Mesothelial cell of epicardium (in vitro differentiated cells): ENCODE measurements at places on chromosomes 3 and 15. TPM values are rescaled to one million over a fixed set of nuclear protein-coding genes. Genes with fewer than 3 reads are reported as not detected.
A peak's percentile ranks its signal among the peaks of the same experiment; 100 is the strongest.

The TM4SF18 gene
- 0.13 to 0.14 TPM in 2 of 3 replicates, not detected in the other for total RNA-seq

DNA sequence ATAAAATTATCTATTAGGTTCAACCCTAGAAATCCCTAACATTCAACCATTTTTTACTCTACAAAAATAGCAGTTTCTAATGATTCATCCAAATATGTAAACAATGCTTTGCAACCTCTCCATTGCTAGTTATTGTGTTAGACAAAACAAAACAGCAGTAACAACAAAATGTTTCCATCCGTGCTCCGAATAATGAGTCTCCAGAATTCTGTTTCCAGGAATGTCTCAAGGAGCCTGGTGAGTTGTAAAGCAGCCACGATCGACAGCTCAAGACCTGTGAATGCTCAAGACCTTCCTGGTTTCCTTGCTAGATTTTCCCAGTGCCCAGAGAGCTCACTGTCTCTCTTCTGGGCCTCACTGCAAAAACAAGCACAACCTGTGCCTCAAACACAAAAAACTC is 49.9 kb downstream of the CHRD start:
- DNase-seq = no peak

GRCh38 chr15:90598031-90598577 is 68.4 kb downstream of the CRTC3 start:
- no peak for DNase-seq

GRCh38 chr15:29726553-29726952 is 95.7 kb downstream of the TJP1 start:
- DNase-seq = no peak

- DNase-seq = no peak
Measured at GRCh38 chr15:69988541-69989225, 109.0 kb downstream of the TLE3 start.

DNA sequence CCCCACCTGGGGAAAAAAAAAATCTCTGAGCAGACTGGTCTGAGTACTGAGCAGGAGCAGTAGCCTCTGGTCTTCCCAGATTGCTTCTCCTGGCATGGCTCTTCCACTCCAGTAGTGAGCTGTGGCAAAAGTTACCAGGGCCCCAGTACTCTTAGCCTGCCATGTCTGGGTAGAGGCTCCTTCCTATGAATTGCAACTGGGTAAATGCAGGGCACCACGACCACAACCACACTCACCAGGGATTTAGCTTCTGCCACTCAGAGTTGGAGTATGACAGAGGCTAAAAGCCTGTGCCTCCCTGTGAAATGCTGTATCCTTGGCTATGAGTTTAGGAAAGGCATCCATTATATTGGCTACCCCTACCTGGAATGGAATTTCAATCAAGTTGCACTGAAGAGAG is 67.9 kb upstream of the CCDC54 start:
- DNase-seq = no peak

GRCh38 chr3:38479431-38480092 is 16.6 kb upstream of the EXOG start:
- DNase-seq = no peak

The SLC22A14 gene
- total RNA-seq = 0.20 to 0.22 TPM in 2 of 3 replicates, not detected in the other

- DNase-seq = no peak
Measured at GRCh38 chr15:45689616-45690015, 54.8 kb downstream of the SQOR start.

GRCh38 chr3:32440611-32441350 is 49.1 kb downstream of the CMTM7 start:
- DNase-seq = peak; percentile 20

DNA sequence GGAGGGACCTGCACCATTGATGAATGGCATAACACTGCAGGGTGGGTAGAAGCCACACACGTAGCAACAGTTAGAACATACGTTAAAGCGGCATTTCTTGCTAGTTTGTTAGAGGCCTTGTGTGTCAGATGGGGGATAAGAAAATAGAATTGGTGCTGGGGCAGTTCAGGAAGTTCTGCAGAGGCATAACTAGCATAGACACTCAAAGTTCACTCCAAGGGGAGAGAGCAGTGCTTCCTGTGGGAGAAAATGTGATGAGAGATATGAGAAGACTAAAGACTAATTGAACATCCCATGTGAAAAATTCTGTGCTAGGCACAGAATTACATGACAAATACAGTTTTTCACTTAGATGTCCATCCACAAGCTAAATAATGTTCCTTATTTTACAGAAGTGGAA is 327.1 kb downstream of the ZNF621 start:
- DNase-seq = no peak

DNA sequence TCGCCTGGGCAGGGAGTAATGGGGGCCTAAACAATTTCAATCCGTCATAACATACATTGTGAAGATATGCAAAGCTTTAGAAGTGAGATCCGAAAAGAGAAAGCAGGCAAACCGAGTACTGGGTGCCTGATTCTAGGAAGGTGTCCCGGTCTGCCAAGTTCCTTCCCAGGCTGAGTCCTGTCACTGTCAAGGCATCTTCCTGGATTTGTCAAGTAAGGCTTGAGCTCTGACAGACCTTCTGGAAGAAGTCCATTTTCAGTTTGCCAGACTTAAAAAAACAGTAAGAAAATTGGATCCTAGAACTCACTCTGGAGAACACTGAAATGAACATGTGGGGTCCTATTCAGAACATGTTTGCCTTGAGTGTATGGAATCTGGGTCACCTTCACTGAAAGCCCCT is 253.9 kb downstream of the RORA start:
- no peak for DNase-seq

The CKMT1A gene
- 0.29 to 0.42 TPM in 2 of 3 replicates, not detected in the other for total RNA-seq

DNA sequence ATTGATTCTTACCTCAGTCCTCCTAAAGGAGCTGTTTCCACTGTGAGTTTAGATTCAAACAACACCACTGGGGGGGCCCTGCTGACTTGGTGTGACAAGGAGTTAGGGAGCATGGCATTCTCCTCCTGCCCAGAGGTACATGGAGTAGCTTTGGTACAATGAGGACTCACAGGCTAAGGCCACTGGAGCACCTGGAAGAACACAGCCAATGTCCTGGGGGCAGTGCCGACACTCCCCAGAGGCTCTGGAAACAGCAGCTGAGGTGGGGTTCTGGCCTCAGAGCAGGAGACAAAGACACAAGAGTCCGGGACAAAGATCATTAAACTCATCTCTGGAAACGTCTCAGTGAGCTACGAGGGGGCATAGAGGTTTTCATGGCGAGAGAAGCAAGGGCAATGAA is 69.7 kb upstream of the POMGNT2 start:
- DNase-seq = no peak

The MAP6D1 gene
- 4.4 to 6.4 TPM (median 5.3 TPM) in 3 replicates for total RNA-seq

The GRM2 gene
- total RNA-seq = 0.66 to 1.0 TPM (median 0.98 TPM) in 3 replicates

- DNase-seq = no peak
Measured at GRCh38 chr15:48010316-48010715, 110.5 kb upstream of the SLC24A5 start.

The MORC1 gene
- total RNA-seq = 0.13 to 0.18 TPM in 2 of 3 replicates, not detected in the other

- DNase-seq = no peak
Measured at GRCh38 chr3:140910860-140911259, 30.8 kb upstream of the SLC25A36 start.

DNA sequence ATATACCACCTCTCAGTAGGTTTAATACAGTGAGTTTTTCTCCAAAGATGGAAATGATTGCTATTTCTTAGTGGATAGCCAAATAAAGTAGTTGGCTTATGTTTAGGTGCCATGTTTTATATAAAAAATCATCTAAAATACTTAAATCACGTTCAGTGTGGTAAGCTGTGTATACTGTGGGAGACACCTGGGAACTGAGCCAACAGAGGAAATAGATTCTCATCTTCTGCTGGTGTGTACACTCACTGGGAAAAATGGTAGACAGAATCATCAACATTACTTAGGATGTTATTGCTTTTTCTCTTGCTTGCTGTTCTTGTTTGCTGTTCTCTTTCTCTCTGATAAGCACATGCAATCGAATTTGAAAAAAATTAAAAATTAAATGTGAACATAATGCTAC is 112.6 kb upstream of the MB21D2 start:
- no peak for DNase-seq

DNA sequence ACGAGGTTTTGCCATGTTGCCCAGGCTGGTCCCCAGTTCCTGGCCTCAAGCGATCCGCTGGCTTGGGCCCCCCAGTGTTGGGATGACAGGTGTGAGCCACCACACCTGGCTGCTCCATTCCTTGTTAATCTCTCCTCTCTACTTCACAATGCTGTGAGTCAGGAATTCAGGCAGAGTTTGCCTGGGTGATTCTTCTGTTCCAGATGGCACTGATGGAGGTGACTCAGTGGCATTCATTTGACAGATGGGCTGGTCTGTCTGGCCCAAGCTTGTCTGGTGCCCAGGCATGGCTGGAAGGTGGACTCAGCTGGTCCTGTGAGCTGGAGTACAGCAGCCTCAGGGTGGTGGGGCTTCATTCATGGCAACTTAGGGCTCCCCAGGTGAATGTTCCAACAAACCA is 43.2 kb downstream of the SLC6A20 start:
- DNase-seq = no peak

The LRRK1 gene
- 1.4 to 2.3 TPM (median 2.0 TPM) in 3 replicates for total RNA-seq

DNA sequence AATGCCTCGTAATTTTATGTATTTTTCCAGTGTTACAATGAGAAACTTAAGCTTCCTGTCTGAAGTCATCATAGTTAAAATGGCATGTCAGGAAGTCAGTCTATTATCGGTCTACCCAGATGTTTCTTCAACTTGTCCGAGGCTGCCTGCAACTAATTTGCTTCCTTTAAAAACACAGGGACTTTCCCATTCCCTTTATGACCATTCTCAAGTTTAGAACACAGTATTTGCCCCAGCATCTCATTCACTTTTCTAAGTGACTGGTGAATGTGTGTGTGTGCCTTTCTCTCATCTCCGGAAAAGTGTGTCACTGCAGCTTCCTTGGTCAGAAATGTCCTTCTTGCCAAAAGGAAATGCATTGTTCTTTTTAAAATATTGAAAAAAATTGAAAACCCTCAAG is 466.6 kb downstream of the RAP2B start:
- DNase-seq = no peak

The MINAR1 gene
- 2.2 to 2.6 TPM (median 2.4 TPM) in 3 replicates for total RNA-seq

The IL16 gene
- 0.27 to 0.35 TPM (median 0.34 TPM) in 3 replicates for total RNA-seq

DNA sequence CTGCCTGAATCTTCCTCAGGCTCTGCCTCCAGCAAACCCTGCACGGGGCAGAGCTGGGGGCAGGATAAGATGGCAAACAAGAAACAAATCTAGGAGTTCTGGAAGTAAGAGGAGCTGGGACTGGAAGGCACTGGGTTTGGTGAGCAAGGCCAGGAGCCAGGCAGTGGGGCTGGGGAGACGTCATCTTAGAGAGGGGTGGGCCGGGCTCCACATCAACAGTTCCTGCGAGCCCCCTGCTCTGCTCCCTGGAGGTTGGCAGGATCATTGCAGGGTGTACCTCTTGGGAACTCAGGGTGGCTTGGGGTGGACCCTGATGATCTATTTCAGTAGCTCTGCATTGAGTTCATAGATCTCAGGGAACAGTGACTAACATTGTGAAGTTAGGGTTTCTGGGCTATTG is 87.3 kb upstream of the PRR23E start:
- no peak for DNase-seq

DNA sequence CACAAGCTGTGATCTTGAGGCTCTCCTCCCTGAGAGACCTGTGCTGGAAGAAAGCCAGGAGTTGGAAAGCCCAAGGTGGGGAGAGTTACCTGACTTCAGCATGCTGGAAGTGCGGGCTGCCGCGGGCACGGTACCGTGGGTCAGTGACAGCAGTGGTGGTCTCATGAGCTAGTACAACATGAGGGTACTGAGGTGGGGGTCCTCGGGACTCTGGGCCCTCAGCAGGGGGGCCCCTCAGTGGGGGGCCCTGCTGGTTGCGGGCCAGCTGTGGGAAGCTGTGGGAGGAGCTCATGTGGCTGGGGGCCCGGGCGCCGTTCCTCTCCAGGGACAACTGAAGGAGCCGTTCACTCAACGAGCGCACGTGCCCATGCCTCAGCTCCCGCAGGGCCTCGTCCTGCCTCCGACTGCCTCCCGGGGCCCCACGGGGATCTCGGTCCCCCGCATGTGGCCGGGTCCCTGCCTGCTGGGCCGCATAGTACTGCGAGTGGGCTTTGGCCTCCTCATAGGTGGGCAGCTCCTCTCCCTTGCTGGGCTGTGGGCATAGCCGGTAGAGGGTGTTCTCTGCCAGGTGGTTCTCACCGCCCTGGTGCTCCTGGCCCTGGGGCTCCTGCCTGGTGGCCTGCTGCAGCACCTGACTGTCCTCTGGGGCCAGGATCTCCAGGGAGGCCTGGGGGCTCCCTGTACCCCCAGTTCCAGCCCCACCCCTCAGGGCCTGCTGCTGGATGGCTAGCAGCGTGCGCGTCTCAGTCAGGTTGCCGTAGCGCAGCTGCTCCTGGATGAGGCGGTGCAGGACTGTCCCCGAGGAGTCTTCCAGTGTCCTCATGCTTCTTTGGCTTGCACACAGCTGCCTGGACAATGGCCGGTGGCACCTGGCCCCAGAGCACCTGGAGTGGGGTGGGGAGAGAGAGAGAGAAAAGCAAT is 3.4 kb downstream of the AMOTL2 start:
- no peak for DNase-seq

The PEX11A gene
- 6.3 to 7.3 TPM (median 6.5 TPM) in 3 replicates for total RNA-seq

DNA sequence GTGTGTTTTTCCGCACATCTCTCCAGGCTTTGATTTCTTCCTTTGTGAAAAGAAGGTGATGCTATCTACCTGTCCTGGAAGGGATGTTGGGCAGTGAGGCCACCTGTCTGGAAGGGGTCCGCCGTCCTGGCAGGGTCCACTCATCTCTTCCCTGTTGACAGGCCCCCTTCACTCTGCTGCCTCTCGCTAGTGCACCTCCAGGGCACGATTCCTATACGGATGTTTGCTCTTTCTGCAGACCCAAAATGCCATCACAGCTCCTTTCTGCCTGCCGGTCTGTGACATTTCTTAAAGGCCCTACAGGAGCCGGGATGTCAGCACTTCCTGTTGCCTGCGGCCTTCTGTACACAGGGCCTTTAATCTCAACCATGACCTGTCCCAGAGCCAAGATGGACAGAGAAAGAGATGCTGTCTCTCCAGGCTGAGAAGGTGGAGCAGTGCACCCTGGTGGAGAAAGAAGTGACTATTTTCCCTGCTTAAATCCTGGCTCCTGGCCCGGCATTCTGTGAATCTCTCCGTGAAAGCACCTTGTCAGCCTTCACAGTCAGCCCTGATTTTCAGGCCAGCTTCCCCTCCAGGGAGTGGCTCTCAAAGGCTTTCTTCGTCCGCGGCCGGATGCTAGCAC is 7.4 kb downstream of the FAM3D start:
- no peak for DNase-seq

DNA sequence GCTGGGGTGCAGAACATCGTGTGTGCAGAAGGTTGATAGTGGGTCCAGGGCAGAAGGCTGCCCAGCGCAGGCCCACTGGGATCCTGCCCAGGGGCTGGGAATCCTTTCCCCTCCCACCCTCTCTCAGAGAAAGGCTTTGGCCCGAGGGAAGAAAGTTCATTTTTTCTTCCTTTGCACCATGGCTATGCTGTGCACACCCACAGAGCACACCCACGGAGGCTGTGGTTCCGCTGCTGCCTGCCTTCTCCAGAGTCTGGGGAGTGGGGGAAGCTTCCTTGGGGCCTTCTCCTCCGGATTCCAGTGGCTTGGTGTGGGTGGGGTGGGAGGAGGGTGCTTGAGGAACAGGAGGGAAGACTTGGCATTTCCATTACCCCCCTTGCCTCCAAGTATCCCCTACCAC is 7.0 kb upstream of the PRKCD start:
- DNase-seq = no peak
